Suprapubic skin (tissue), 4 donors: ENCODE measurements at places on chromosomes 7 and 10.

DNA sequence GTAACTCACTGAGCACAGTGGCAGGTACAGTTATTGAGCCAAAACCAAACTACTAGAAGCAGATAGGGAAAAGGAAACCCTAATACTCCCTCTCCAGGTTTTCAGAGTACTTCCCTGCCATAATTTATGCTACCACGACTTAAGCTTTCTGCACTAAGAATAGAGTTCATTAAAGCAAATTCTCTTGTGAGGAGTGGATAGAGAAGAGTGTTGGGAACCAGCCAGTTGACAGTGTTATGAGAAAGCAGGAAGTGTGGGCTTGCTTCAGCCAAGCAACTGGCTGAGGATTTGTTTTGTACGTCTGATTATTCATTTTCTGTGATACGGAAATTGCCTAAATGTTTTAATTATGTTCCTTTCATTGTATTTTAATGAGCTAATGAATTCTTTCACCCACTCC lies 280.5 kb downstream of the KIF20B start:
- no peaks in the 10 kb centered on the region for H3K27me3 ChIP-seq
- DNase-seq, result no peak
- no peak overlapping the region for H3K27ac ChIP-seq

DNA sequence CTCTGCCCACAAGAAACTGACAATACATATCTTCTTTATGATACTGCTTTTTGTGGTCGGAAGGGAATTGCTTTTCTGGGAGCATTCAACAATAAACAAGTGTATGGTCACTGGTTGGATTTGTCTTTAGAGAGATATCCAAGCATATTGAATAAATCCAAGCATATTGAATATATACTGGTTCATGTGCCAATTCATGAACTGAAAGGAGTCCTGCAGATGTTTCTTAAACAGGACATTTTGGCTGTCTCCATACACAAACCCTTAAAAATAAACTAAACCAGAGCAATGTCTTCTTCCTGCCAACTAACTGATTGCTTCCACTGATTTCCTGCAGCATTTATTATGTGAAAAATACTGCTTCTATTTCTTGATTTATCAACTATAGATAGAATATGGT lies 173.9 kb downstream of the FOXP2 start:
- H3K4me1 ChIP-seq, result no peaks in the 10 kb centered on the region
- no peak overlapping the region for H3K27ac ChIP-seq
- H3K4me3 ChIP-seq, result no peak overlapping the region
- no peaks in the 10 kb centered on the region for H3K27me3 ChIP-seq

DNA sequence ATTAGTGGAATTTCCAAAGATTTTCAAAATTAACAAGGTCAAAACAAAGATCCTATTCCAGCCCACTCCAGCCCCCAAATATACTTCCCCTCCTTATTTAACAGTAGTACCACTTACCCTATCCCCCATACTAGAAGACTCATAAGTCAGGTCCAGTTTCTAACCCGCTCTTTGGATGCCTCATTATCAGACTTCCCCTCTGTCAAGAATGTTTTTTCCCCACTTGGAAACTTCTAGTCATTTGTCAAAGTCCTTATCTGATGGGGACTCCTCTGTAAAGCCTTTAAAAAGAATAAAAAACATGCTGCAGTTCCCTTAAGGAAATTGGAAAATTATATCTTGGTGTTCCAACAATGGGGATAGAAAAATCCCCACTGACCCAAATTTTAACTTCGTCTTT lies 70.1 kb downstream of the IMMP2L start:
- H3K36me3 ChIP-seq, result no peaks in the 10 kb centered on the region
- no peaks in the 10 kb centered on the region for H3K4me1 ChIP-seq
- no peaks in the 10 kb centered on the region for H3K27me3 ChIP-seq
- H3K27ac ChIP-seq, result no peak overlapping the region
- DNase-seq, result no peak
- H3K4me3 ChIP-seq, result no peak overlapping the region

- H3K4me1 ChIP-seq, result peaks cover 37% of the 10 kb centered on the region
- H3K27me3 ChIP-seq, result no peaks in the 10 kb centered on the region
Measured at GRCh38 chr7:105267244-105267643, 121.5 kb downstream of the SRPK2 start.

DNA sequence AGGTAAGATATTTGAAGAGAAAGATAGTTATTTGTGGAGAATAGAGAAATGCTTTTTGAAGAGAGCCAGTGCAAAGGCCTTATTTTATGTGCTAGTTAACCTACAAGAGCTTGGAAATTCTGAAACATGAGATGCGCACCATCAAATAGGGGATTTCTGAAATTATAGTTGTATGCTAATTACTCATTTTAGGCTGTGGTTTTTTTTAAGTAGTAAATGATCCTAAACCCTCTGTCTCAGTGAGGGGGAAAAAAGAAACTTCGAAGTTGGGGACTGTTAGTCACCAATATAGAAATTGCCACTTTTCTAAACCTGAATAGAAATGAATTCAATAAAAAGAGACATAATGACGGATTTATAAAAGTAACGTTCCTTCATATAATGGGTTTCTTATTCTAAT lies 119.3 kb upstream of the MDFIC start:
- DNase-seq, result no peak
- no peak overlapping the region for H3K4me3 ChIP-seq
- no peaks in the 10 kb centered on the region for H3K27me3 ChIP-seq

DNA sequence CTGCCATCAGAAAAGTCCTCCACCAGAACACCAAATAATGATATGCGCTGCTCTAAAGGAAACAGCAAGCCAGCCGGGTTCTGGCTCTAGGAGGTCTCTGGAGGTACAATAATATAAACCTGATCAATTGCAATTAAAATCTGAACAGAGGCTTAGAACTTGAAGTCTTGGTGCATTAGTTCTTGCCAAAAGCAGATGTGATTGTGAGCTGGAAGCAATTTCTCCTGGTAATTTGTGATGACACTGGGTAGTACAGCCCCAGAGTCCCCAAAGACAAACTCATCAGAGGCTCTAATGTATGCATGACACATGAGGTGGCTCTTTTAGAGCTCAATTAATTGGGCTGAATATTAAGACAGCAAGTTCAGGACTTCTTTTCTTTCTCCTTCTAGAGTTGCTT lies 3.3 kb downstream of the ETV1 start:
- H3K27ac ChIP-seq, result no peak overlapping the region
- no peak for DNase-seq
- no peak overlapping the region for H3K4me3 ChIP-seq
- H3K4me1 ChIP-seq, result peaks cover 20% of the 10 kb centered on the region
- no peaks in the 10 kb centered on the region for H3K36me3 ChIP-seq

DNA sequence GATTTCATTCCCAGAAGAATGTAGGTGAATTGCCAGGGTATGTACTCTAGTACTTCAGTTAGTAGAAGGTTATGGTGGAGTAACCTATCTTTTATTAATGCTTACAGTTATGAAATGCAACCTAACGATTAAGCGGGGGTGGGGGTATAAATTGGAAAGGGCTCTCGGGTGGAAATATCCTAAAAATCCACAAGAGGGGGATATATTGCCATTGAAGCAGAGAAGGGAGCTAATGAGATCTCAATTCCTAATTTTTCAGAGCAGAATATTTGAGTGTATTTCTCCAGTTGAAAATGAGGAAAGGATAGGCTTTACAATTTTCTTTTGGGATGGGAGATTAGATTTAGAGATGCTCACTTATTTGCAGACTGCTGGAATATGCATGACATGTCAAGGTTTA lies 90.8 kb downstream of the DNAJB9 start:
- no peaks in the 10 kb centered on the region for H3K4me1 ChIP-seq
- no peak overlapping the region for H3K4me3 ChIP-seq
- H3K27me3 ChIP-seq, result no peaks in the 10 kb centered on the region
- H3K27ac ChIP-seq, result no peak overlapping the region
- no peak for DNase-seq
- no peaks in the 10 kb centered on the region for H3K36me3 ChIP-seq

DNA sequence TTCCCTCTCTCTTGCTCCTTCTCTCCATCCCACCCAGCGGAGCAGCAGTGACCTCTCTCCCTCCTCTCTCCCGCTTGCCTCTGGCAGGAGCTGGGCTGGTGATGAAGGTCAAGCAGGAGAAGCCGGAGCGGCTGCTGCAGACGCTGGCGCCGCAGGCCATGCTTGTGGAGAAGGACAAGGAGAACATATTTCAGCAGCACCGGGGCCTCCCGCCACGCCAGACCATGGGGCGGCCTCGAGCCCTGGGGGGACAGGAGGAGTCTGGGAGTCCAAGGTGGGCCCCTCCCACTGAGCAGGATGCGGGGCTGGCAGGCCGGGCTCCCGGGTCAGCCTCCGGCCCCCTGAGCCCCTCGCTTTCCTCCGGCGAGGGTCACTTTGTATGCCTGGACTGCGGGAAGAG lies 17.3 kb downstream of the ZNF775 start:
- H3K27ac ChIP-seq, result no peak overlapping the region
- H3K4me3 ChIP-seq, result no peak overlapping the region
- H3K4me1 ChIP-seq, result peaks cover 12% of the 10 kb centered on the region

- H3K4me3 ChIP-seq, result no peak overlapping the region
- H3K36me3 ChIP-seq, result no peaks in the 10 kb centered on the region
- no peak overlapping the region for H3K27ac ChIP-seq
- H3K4me1 ChIP-seq, result no peaks in the 10 kb centered on the region
- DNase-seq, result no peak
Measured at GRCh38 chr10:26952094-26952493, 91.3 kb upstream of the ABI1 start.

DNA sequence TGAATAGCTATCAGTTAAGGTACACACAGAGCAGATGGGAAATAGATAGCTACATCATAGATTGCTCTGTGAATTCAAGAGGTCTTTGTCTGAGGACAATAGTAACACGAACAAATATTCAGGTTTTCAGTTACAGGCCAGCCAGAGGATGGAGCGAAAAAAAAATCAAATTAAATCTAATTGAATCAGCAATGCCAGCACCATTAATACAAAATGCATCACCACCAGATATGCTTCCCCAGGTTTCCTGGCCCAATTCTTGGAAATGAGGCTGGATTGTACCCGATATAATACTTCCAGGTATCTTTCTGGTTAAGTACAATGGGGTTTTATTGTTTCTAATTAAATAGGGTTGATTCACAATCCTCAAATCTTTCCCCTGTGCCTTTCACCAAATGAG lies 975.8 kb upstream of the AUTS2 start:
- H3K4me1 ChIP-seq, result no peaks in the 10 kb centered on the region
- no peaks in the 10 kb centered on the region for H3K27me3 ChIP-seq

DNA sequence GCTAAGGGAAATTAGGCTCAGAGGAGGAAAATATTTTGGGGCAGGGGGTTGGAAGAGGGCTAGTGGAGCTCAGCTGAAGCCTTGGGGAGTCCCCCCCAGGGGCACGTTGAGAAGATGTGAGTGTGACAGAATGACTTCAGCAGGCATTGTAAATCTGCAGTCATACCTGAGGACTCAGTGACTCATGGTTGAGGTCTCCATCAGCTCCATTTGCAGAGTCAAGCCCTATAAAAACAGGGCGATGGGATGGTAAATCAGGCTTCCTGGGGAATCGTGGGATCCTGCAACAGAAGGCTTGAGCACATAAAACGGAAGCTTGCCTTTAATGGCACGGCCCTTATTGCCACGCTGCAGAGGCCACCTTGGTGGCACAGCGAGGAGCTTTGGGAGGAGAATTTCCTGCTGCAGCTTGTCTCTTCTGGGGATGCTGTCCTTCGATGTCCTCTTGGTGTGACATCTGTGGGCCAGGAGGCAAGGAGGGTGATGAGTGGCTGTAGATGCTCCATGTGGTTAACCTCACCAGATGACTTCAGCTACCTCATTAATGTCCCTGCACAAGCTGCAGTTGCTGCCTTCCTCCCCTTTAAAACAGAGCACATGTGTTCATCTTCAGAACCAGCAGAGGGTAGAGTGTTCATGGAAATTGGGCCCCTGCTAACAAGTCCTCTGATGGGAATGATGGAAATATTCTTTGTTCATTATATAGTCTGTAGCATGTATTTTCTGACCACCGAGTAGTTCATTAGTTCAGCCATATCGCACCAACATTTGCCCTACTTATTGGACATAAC lies 285.9 kb downstream of the LRMDA start:
- no peaks in the 10 kb centered on the region for H3K36me3 ChIP-seq
- H3K27me3 ChIP-seq, result no peaks in the 10 kb centered on the region
- no peak overlapping the region for H3K27ac ChIP-seq
- H3K4me1 ChIP-seq, result no peaks in the 10 kb centered on the region
- no peak overlapping the region for H3K4me3 ChIP-seq

DNA sequence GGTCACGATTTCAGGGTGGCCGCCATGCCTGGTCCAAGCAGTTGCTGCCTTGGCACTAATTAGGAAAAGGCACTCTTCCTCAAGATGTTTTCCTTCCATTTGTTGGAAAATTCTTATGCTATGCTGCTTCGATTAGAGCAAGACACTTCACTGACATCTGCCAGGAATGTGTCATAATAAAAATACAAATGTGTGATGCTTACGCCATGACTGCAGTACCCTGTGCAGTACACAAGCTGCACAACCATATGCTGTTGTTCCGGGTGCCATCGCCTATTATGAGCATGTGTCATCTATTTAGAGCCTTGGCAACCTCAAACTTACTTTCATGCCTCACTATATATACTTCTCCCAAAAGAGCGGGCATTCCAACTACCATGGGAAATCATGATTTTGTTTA lies 14.9 kb upstream of the MPP7 start:
- H3K4me1 ChIP-seq, result no peaks in the 10 kb centered on the region
- no peak for DNase-seq
- H3K36me3 ChIP-seq, result no peaks in the 10 kb centered on the region
- no peak overlapping the region for H3K27ac ChIP-seq

DNA sequence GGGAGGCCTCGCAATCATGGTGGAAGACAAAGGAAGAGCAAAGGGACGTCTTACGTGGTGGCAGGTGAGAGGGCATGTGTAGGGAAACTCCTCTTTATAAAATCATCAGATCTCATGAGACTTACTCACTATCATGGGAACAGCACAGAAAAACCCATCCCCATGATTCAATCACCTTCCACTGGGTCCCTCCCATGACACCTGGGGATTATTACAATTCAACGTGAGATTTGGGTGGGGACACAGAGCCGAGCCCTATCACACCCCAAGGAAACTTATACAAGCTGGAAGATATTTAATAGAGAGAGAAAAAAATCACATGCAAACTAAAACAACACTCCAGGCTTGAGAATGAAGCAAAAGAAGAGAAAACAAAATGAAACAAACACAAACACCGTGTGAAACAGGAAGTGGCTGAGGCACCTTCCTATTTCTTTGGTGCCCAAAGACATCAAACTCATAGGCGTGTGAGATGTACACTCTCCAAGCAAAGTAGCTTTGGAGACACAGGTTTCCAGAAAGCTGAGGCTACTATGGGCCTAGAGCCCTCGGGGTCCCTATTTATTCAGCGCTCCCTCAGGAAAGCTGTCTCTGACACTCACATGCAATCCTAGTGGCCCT lies 97.2 kb downstream of the PRKCQ start:
- no peaks in the 10 kb centered on the region for H3K36me3 ChIP-seq
- H3K27ac ChIP-seq, result no peak overlapping the region
- no peaks in the 10 kb centered on the region for H3K27me3 ChIP-seq
- no peaks in the 10 kb centered on the region for H3K4me1 ChIP-seq
